ENCODE measurements at places on chromosomes 3 and 15. TPM values are rescaled to one million over a fixed set of nuclear protein-coding genes. Genes with fewer than 3 reads are reported as not detected.

- no peak for DNase-seq
Observed at GRCh38 chr15:52924630-52925029, 134.5 kb upstream of the ONECUT1 start.

Gene COX17
- total RNA-seq = 54.5 TPM

GRCh38 chr3:100653604-100654294, 44.3 kb downstream of the ADGRG7 start:
- DNase-seq = no peak

GRCh38 chr15:68618908-68619698, 40.3 kb downstream of the CORO2B start:
- no peak for DNase-seq
